Suprapubic skin (tissue), 4 donors: ENCODE measurements at places on chromosomes 5 and 9.
A peak's percentile ranks its signal among the peaks of the same experiment; 100 is the strongest.

DNA sequence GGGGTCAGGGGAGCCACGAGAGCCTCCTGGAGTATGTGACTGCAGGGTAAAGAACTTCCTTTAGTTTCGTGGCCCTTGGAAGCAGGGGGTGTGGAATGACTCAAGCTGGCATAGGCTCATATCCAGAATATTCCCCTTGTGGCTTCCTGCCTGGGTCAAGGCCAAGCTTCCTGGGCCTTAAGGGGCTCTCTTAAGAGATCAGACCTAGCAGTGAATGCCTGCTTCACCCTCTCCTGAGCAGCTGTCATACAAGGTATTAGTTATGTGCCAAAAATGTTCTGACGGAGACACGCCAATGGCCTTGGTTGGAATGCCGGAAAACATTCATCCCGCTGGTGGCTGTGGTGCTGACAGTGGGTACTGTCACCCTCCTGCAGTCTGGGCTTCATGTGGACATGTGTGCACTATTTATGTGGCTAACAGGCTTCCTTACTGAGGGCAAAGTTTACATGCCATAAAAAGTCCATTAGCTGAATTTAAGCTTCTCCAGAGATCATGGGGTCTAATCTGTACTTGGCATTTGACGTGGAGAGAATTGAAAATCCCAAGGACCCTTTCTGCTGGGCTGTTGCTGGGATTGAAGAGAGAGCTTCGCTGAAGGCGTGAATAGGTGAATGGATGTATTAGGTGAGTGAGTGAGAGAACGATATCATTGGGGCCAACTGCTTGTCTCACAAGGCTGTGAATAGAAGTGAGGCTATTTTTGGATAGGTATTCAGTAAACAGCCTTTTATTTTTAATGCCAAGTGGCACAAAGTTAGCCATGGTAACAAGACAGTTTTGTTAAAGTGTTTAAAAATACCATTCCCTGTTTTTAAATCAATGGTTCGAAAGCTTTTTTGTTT lies 156.8 kb downstream of the MACROH2A1 start:
- DNase-seq, result peak; percentile 38
- peak overlapping the region; percentile 4 for H3K27ac ChIP-seq
- H3K27me3 ChIP-seq, result no peaks in the 10 kb centered on the region
- no peaks in the 10 kb centered on the region for H3K36me3 ChIP-seq

- H3K27me3 ChIP-seq, result no peaks in the 10 kb centered on the region
- no peak overlapping the region for H3K27ac ChIP-seq
- no peak for DNase-seq
- H3K36me3 ChIP-seq, result no peaks in the 10 kb centered on the region
- H3K4me1 ChIP-seq, result no peaks in the 10 kb centered on the region
- no peak overlapping the region for H3K4me3 ChIP-seq
These were observed 627.9 kb upstream of the RORB start for GRCh38 chr9:73869264-73869663.

DNA sequence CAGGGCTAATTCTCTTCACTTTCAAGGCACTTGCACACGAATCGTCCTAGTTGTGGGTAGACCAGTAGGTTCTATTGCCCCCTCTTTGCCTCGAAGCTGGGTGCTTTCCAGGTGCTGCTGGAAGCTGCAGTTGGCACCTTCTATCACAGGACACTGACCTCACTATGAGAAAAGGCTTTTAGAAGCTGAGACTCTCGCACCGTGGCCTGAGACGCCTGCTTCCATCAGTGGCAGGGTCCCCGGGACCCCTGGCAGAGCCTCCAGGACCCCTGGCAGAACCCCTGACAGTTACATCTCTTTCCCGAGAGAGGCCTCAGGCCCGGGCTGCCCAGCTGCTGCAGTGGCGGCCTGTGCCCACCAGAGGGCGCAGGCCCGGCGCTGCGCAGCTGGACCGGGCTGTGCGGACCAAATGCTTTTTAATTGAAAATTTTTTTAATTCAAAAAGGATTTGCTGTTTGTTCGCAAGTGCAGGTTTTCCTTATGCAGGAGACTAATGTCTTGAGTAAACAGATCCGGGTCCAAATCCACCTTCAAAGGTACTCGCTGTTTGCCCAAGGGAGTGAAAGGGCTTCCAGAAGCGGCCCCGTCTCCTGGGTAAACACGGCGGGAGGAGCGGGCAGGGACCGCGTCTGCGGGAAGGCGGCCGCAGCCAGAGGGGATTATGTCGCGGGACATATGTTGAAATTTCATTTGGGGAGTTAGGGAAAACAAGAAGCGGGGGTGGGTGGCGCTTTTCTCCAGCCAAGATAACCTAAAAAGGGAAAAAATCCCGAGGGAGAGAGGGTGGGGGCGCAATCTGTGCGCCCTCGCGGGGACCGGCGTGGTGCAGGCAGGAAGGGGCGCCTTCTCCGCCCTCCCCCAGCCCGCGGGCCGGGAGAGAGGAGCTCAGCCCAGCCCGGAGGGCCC lies 114.5 kb upstream of the LMX1B start:
- no peak overlapping the region for H3K27ac ChIP-seq
- H3K4me1 ChIP-seq, result peaks cover 22% of the 10 kb centered on the region
- peaks cover 18% of the 10 kb centered on the region for H3K36me3 ChIP-seq
- H3K4me3 ChIP-seq, result peak overlapping the region; percentile 44
- H3K27me3 ChIP-seq, result no peaks in the 10 kb centered on the region

- peaks cover 11% of the 10 kb centered on the region for H3K27me3 ChIP-seq
- peak; percentile 48 for DNase-seq
- H3K27ac ChIP-seq, result no peak overlapping the region
- peaks cover 21% of the 10 kb centered on the region for H3K4me1 ChIP-seq
- H3K4me3 ChIP-seq, result no peak overlapping the region
- no peaks in the 10 kb centered on the region for H3K36me3 ChIP-seq
These were observed 84.3 kb upstream of the COL5A1 start for GRCh38 chr9:134557331-134557730.

DNA sequence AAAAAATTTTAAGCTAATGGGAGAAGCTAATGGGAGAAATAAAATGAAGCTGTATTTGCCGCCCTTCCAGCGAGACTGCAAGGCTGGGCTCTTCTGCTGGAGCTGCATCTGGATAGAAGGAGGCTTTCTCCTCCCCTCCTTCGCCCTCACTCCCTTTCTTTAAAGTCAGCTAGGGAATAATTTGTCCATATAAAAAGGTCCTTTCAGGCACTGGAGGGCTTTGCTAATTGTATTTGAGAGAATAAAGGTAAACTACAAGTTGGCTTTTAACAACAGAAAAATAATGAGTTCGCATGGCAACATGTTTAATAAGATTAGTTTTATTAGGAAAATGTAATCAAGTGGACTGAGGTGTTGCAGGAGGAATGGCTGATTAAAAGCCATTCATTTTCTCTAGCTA lies 41.3 kb downstream of the NPR3 start:
- no peaks in the 10 kb centered on the region for H3K27me3 ChIP-seq
- no peak overlapping the region for H3K27ac ChIP-seq

DNA sequence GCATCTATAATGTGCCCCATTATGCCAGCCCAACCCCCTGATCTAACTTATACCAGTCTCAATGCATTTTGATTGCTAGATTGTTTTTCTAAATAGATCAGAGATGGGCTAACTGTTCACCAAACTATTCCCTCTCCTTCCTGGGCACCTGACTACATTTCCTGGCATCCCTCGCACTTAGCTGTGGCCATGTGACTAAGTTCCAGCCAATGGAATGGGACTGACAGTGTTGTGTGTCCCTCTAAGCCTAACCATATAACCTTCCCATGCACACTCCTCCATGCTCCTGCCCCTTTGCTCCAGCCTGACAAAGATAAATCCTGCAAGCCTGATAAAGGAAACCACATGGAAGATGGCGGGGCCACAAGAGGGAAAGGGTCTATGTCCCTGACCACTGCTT lies 12.3 kb upstream of the IFNK start:
- H3K27ac ChIP-seq, result no peak overlapping the region
- DNase-seq, result no peak
- H3K36me3 ChIP-seq, result no peaks in the 10 kb centered on the region
- H3K4me3 ChIP-seq, result no peak overlapping the region
- H3K27me3 ChIP-seq, result no peaks in the 10 kb centered on the region

DNA sequence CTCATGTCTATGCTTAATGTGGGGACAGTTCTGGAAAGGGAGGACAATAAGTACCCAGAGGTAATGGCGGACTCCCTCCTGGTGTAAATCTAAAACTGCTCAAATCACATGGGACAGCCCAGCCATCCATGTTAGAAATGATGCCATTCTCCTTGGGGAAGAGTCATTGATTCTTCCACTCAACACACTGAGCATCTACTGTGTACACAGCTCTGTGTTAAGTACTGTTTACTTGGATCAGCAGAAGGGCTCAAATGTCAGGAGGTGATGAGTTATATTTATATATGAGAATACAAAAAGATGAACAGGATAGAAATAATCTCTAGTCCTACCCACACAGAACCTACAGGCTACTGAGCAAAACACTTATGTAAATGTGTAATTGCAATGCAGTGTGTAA lies 31.8 kb upstream of the NANS start:
- H3K36me3 ChIP-seq, result peaks cover 11% of the 10 kb centered on the region
- no peak overlapping the region for H3K27ac ChIP-seq
- no peaks in the 10 kb centered on the region for H3K27me3 ChIP-seq

GRCh38 chr5:176817841-176818377 lies 7.5 kb downstream of the UNC5A start:
- no peak overlapping the region for H3K27ac ChIP-seq
- no peak for DNase-seq
- peaks cover 91% of the 10 kb centered on the region for H3K27me3 ChIP-seq
- H3K36me3 ChIP-seq, result no peaks in the 10 kb centered on the region

GRCh38 chr9:122226758-122227574 lies 1.8 kb downstream of the LHX6 start:
- peak overlapping the region; percentile 53 for H3K4me3 ChIP-seq
- H3K36me3 ChIP-seq, result no peaks in the 10 kb centered on the region

GRCh38 chr5:72456391-72457074 lies 50.7 kb downstream of the ZNF366 start:
- no peak overlapping the region for H3K27ac ChIP-seq

DNA sequence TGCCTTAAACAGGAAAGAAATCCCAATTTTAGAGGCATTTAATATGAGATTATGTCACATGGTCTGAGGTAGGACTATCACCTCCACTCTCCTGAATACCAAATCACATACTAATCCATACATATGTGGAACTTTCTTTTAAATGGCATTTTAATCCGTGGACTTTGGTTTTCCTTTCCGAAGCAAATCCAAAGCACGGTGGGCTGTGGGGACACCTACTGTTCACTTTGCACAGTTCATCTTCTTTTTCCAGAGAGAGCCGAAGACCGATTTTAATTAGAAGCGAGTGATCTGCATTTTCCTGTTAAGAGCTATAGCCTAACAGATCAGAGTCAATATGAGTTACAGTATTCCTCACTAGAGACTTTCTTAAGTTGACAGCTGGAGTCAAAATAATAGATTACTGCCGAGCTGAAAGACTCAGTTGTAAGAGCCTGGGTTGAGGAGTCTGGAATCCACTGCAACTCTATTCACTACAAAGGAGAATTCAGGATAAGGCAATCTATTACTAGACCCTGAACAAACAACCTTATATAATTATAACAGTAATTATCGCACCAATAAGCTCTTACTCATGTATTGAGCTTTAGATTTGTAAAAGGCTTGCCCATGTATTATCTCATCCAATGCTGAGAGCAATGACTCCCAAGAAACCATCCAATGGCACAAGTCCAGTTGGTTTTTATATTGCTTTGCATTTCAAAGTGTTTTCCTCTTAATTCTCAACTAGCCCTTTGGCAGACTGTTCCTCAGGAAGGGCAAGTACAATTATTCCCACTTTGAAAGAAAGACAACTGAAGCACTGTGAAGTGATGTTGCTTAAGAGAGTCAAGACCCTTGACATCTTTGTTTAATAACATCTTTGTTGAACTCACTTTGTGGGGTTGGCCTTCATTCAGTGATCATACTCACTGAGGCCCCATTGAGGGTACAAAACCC lies 144.7 kb downstream of the TRPM6 start:
- no peaks in the 10 kb centered on the region for H3K36me3 ChIP-seq
- no peak overlapping the region for H3K27ac ChIP-seq
- no peaks in the 10 kb centered on the region for H3K27me3 ChIP-seq
- no peak for DNase-seq
- no peak overlapping the region for H3K4me3 ChIP-seq

GRCh38 chr9:136831720-136832104 lies 10.6 kb upstream of the AJM1 start:
- no peak overlapping the region for H3K4me3 ChIP-seq
- no peaks in the 10 kb centered on the region for H3K4me1 ChIP-seq
- H3K27me3 ChIP-seq, result no peaks in the 10 kb centered on the region
- H3K36me3 ChIP-seq, result peaks cover 79% of the 10 kb centered on the region
- DNase-seq, result no peak
